Kidney glomerular epithelial cell (primary cell): ENCODE measurements at places on chromosomes 3 and 15.

- no peak for DNase-seq
These were observed 66.2 kb downstream of the HES1 start for GRCh38 chr3:194201953-194202666.

DNA sequence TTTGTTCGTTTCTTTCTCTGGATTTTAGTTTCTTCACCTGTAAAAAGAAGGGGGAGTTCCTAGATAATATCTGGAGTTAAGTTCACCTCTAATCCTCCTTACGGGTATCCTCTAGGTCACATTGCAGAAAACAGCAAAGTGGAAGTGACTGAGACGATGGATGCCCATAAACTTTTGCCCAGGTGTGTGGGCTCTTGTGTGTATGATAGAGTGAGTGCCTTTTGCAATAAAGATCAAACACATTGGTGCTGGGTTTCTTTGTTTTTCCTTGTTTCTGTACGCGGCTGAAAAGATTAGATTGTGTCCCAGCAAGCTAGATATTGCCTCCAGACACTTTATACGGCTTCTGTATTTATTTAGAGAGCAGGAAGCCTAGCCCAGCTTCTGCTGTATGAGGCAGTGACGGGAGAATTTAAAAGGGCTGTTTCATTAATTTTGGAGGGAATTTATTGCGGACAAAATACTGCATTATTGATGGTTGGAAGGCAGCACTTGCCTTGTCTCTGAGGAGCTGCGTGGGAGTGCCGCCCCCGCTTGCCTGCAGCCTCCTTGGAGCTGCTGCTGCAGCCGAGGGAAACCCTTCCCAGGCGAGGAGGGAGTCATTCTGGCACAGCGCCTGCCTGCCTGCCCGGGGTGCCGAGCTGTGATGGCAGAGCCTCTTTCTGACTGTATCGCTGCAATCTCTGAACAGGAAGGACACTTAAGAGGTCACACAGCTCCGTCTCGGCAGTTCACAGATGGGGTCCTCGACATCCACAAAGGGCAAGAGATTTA, 38.5 kb downstream of the PYDC2 start:
- peak; percentile 49 for DNase-seq

- no peak for DNase-seq
These were observed 1.3 kb downstream of the NEIL1 start for GRCh38 chr15:75348034-75348561.

DNA sequence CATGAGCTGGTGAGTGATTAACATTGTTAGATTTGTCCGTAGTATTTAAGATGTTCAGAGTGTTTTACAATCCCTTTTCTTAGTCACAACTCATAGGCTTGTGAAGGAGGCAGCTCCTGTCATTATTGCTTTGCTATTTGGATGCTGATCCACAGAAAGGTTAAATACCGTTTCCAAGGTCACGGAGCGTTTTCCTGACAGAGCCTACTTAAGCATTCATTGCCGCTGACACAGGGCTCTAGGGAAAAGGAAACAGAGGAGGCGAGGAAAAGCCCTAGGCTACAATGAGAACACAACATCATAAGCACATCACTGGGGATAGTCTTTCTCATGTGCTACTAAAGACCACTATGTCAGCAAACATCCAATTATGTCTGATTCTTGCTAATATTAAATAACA, 38.5 kb upstream of the CPB1 start:
- no peak for DNase-seq

DNA sequence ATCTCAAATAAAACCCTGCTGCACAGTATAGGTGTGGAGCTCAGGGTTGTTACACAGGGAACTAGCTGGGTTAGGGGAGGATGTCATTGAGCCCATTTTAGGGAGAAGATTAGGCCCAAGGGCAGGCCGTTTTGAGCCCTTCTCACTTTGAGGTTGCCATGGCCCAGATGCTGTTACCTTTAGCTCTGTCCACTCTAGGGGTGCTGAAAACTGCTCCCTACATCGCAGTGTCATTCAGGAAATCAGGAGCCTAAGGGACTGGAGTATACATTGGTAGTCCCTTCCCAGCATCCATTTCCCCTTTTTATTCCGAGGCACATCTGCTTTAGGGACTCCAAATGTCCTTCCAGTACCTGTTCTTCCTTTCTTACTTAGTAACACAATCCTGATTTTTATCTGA, 79.0 kb upstream of the SELENOK start:
- DNase-seq = no peak

DNA sequence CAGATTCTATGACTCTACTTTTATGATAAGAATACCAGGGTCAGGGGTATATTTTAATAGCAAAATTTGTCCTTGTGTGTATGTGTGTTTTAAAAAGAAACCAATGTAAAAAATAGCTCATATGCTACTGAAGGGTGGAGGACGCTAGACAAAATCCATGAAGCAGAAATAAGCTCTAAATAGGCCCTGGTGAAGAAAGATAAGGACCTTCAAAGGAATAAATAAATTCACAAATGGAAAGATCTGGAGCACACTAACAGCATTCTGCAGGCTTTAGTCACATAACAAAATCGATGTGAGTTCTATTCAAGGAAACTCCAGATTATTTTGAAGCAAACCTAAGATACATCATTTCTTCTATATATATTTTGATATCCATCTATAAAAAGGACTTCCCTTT, 27.2 kb upstream of the ATP11B start:
- no peak for DNase-seq

- DNase-seq = no peak
These were observed 2.1 kb downstream of the SFMBT1 start for GRCh38 chr3:53043738-53044137.

DNA sequence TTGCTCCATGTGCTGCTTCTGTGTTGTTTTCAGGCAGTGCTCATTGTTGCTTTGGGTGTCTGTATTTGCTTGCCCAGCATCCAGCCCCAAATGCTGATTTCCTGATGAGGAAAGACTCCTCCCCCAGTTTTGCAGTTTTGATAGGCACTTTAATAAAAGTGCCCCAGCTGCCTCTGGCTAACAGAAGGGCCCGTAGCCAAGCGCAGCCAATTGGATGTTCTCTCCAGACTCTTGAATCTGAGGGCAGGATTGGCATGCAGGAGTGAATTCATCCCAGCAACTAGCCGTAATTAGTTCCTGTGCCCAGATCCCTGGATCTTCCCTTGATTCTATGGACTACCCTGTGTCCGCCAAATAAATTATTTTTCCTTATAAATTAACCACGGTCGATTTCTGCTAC, 14.8 kb upstream of the SEMA5B start:
- no peak for DNase-seq

DNA sequence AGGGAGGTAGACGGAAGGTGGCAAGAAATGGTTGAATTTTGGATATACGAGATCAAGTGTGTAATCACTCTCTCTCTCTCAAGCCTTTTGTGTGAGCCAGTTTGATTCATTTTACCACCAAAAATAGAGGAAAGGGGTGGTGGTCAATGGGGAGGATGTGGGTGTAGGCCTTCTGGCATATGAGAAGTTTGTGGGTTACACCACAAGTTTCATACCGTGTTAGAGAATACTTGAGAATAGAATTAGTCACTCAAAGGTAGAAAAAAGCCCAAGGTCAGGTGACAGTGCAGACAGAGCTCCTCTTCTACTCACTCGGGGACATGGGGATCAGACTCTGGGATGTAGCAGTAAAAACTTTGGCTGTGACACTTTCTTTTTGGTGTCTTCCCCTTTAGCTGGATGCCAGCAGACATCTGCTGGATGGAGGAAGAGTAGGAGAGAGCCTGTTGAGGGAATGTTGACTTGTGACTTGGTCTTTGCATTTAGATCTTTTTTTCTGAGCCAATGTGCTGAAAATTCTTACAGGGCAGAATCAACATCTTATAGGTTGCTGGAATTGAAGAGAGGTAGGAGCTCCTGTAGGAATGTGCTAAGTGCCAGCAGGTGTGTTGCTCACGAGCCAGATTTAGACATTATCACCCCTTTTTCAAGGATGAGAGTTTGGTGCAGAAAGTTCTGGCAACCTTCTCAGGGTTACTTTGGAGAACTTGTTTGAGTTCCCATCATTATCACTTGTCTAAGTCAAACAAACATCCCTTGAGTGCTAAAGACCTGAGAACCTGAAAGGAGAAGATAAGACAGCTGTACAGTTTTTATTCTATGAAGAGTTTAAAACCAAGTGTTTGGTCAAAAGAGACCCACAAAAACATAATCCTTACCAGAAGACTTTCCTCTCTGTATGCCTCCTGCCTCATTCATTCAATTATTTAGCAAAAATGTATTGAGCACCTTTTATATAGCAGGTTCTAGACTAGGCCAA, 43.9 kb upstream of the RYK start:
- no peak for DNase-seq
